ENCODE measurements at places on chromosomes 12 and 14. TPM values are rescaled to one million over a fixed set of nuclear protein-coding genes. Genes with fewer than 3 reads are reported as not detected.
A peak's percentile ranks its signal among the peaks of the same experiment; 100 is the strongest.

OLR1 gene
- not detected for polyA plus RNA-seq

DNA sequence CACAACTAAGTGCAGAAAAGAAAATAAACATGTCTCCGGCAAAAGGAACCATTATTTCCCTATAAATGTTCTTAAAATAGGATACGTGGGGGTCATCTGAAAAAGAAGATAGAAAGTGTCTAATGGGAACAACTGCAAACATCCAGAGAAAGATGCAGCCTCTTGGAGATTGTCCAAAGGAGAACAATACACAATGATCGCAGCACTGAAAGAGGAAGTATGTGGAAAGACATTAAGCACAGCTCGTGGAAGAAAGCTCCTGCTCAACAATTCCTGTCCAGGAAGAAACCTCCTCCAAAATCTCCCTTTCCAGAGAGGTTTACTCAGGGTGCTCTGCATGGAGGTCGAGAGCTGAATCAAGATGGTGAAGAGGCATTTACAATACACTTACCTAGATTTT is 2.5 kb upstream of the LALBA start:
- peak; percentile 34 for DNase-seq

DNA sequence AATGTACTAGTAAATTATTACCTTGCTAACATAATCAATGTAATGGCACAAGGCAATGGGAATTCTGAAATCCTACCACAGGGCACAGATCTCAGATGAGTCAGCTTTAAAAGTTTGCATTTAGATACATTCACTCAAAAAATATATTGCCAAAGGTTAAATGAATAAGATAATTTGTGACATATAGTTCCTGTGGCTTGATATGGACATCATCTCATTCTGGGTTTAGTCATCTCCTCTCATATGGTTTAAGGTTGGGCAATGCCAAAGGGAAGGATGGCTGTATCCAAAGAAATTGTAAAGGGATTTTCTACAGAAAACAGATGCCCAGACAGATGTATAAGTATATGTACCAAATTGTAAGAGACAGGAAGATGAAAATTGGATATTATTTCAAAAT is 1065.0 kb downstream of the LRFN5 start:
- DNase-seq = no peak

GRCh38 chr12:56996793-56997545 is 9.4 kb downstream of the ZBTB39 start:
- DNase-seq = peak; percentile 44

DNA sequence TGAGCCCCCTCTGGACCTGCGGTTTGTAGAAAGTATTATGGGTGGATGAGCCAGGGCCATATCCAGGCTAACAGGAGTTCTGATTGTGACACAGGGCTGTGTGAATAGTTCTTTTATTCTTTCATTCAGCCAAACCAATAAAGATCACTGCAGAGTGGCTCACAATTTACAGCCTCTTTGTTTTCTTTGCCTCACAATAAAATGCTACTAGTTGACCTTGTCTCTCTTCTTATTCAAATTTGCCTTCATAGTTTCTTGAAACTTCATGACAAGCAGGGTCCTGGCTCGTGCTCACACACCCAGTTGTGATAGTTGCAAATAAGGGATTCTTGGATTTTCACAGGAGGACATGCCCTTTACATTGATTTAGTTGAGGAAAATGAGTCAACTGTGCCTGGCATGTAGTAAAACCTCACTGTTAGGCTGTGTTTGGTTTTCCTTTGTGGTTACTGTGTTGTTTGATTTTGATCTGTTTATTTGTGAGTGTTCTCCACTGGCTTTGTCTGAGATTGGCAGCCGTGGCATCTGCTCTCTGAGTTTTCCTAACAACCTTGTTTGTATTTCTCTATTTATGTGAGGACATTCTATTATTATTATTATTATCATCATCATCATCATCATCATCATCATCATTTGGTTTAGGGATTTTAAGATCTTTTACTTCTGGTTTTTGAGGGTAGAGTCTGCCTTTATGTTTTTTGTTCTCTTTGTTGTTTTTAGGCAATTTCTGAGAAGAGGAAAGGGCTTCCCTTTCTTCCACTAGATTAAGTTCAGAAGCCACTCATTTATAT is 2.7 kb upstream of the KRT6B start:
- no peak for DNase-seq

GRCh38 chr12:121630791-121631355 is 4.5 kb downstream of the ORAI1 start:
- no peak for DNase-seq

DNA sequence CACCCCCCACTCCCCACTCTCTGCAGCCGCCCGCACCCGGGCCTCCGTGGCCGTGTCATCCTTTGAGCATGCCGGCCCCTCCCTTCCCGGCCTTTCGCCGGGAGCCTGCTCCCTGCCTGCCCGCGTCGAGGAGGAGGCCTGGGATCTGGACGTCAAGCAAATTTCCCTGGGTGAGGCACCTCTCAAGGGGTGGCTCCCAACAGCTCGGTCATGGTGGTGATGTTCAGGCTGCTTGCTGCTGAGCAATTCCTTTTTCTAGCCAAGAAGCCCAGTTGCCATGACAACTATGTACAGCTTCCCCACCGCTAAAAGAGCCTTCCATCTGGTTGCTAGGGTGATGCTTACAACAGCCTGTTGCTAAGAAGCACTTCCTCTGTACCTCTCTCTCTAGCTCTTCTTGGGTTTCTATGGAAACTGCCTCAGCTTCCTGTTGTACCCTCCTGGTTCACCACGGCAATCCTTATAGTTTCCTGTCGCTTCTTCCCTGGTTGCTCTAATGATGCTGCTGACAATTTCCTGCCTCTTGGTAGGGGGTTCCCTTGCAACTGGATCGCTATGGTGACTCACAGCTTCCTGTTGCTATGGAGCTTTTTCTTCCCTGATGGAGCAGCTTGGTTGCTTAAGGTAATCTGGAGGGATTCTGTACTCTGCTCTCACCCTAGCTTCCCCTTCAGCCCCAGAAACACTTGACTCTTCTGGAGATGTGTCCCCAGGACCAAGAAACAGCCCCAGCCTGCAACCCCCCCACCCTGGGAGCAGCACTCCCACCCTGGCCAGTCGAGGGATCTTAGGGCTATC is 11.0 kb downstream of the ZNF219 start:
- DNase-seq = peak; percentile 85
